ENCODE measurements at places on chromosomes 4 and X. TPM values are rescaled to one million over a fixed set of nuclear protein-coding genes. Genes with fewer than 3 reads are reported as not detected.

GRCh38 chr4:95285797-95286196 is 263.0 kb downstream of the UNC5C start:
- DNase-seq: no peak

GRCh38 chr4:185472103-185472542 is 590 bp upstream of the CCDC110 start:
- DNase-seq: no peak

- DNase-seq: no peak
Measured at GRCh38 chrX:154019061-154019621, 561 bp downstream of the IRAK1 start.

FAM149A gene
- 7.5 TPM for total RNA-seq

GAB3 gene
- 1.2 TPM for total RNA-seq

DNA sequence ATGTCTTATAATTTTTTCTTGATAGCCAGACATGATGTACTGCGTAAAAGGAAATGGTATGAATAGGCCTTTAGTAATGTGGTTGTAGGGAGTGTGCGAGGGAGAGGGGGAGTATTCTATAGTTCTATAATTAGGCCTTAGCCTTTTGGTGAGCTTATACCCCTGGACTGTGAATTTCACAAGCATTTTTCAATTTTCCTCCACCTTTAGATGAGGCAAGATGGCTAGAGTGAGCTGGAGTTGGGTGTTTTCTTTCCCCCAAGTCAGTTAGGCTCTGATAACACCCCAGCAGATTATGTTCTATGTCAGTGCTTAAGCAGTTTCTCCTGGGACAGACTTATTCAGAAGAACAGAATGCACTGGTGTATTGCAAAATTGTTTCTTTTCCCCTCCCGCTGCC is 210.2 kb upstream of the NPY2R start:
- DNase-seq: no peak

GRCh38 chr4:158726633-158727032 is 3.4 kb upstream of the PPID start:
- DNase-seq: no peak

DNA sequence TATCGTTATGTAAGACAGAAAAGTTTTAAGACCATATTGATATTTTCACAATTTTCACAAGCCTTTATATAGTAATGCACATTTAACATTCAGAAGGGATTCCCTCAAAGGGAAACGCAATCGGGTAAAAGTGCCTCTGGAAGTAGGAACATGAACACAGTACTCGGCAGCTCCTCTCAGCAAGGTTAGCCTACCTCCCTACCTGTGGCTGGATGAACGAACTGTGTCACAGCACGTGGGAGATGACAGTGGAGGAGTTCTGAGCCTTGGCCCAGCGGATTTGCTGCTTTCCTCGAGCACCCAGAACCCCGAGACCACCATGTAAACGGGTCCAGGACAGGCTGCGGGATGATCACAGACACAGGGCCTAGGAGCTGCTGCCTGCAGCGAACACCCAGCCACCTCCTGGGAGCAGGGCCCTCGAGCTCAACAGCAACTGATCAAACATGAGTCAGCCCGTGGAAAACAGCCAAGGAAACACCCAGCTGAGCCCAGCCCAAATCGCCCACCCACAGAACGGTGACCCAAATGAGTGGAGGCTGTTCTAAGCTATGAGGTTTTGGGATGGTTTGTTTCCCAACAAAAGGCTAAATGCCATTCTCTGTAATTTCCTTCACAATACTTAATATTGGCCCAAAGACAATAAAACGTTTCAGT is 30.4 kb downstream of the FAT1 start:
- no peak for DNase-seq

GRCh38 chr4:118917582-118917981 is 28.9 kb downstream of the SYNPO2 start:
- DNase-seq: no peak

DNA sequence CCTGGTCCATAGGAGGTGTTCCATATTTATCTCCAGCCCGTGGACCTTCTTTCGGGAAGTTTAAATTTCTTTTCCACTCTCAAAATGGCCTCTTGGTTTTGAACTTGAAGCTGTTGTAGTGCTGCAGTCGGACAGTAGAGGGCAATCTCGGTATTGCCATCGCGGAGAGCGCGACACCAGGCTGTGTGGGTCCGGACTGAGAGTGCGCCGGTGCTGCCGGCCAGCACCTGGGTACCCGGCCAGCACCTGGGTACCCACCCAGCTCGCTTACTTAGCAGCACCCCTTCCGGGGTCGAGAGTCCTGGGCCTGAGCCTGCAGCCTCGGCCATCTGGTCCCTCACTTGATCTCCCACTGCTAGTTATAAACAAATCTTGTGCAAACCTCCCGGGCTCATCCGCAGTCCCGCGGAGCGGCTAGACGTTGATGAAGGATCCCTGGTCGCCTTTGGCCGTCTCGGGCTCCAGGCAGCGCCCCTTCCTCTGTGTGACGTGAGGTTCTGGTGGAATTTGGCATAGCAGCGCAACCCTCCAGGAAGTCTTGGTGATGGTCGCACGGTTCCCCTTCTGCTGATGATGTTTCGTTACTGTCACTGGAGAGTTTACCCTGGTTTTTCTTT is 18.0 kb downstream of the FAM9A start:
- peak; percentile 10 for DNase-seq

DNA sequence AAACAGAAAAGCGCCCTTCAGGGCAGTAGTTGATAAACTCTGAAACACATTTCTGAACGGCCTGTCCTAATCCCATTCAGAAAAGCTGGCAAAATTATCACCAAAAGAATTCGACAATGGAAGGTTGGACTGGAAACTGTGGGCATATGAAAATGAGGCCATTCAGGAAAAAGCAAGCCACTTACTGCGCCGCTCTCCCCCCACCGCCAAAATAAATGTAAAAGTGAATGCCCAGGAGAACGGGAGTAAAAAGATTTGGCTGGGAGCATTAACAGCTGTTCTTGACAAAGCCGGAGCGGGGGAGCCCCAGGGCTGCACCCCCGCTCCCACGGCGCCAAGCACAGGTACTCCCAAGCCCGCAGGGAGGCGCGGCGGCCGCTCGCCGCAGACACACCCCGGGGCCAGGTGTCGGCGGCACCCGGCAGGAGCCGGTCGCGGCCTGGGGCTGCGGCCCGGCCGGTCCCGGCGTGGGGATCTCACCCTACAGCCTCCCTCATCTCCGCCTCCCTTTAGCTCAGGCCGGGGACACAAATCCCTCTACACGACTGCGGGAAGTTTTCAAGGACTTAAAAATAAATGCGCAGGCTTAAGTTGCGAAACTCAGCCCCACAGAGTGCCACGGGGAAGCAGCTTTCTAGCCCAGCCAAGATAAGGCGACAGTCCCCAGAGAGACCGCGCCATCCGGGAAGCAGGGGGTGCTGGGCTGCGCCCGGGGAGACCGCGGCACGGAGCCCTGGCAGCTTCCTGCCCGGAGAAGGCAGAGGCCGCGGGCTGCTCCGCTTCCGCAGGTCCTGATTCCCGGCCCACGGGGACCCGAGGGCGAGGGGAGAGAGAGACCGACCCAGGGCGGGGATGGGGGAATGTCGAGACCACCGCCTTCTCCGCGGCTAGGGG is 593 bp downstream of the SH3RF1 start:
- DNase-seq: peak; percentile 82

DNA sequence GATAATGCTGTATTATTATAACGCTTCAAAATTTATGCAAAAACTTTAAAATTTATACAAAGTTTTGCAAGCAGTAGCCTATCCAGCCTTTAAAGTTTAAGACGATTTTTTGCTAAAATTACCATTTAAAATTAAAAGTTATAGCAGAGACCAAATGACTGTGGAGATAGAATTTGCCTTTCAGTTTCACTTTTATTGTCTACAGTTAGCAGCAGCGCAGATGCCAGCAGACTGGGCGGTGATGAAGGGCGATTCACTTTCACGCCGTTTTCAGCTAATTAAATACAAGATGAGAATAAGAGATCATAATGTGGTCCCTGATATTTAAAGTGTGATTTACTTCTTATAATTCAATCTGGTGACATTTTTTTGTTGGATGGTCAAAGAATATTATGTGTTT is 1381.5 kb upstream of the ADGRL3 start:
- no peak for DNase-seq
